ENCODE measurements at places on chromosomes 16 and 17.

GRCh38 chr17:35073991-35074627, 10.6 kb upstream of the RFFL start:
- DNase-seq: no peak

DNA sequence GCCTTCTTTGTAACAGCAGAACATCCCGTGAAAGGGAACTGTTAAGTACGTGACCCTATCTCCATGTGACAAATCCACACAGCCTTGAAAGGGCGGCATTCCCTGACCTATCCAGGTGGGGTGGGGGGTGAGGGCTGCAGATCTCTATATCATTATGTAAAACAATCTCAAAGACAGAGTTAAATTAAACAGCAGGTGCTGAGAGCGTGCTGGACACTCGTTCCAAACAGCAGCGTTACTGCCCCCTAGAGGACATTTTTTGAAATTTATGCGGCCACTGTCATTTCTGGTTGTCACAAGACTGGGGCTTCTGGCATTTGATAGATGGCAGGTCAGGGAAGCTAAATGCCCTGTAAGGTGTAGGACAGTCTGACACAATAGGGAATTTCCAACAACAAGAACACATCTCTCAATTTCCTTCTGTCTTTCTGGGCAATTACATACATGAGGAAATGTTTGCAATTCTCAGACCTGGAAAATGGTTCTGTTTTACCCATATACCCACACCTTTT, 6.7 kb upstream of the SLC25A39 start:
- peak; percentile 67 for DNase-seq

GRCh38 chr16:84329843-84330684, 35.4 kb downstream of the WFDC1 start:
- no peak for DNase-seq

DNA sequence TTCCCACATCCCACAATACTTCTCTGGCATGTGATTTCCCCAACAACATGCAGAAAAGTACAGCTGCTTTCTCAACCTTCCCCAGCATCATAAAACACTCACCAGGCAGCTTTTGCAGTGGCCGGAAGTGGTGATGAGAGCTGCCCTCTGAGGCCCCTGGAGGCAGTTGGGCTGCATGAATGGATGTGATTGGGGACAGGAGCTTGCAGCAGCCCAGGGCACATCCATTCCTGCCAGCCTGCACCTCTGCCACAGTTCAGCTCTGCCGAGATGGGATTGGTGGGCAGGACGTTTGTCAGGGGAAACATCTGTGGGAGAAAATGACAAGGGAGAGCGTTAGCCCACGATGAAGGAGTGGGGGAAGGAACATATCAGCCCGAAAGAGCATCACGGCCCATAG, 19.8 kb downstream of the NUBP1 start:
- no peak for DNase-seq

- no peak for DNase-seq
Observed at GRCh38 chr17:73867056-73867455, 222.8 kb upstream of the SDK2 start.

GRCh38 chr16:11379420-11379819, 34.2 kb downstream of the RMI2 start:
- no peak for DNase-seq

GRCh38 chr17:69470702-69471101, 56.2 kb downstream of the MAP2K6 start:
- no peak for DNase-seq

All from NCI-H524 treated with DMSO at 0.1 percent for 48 hours (cell line).